CD4-positive, alpha-beta T cell treated with Interleukin-17A for 4 hours (primary cell): ENCODE measurements at places on chromosomes 7 and 10.

- DNase-seq, result no peak
Observed at GRCh38 chr7:34227525-34227924, 322.2 kb downstream of the BMPER start.

GRCh38 chr10:133438711-133439273 lies 14.4 kb upstream of the SPRN start:
- DNase-seq, result no peak

DNA sequence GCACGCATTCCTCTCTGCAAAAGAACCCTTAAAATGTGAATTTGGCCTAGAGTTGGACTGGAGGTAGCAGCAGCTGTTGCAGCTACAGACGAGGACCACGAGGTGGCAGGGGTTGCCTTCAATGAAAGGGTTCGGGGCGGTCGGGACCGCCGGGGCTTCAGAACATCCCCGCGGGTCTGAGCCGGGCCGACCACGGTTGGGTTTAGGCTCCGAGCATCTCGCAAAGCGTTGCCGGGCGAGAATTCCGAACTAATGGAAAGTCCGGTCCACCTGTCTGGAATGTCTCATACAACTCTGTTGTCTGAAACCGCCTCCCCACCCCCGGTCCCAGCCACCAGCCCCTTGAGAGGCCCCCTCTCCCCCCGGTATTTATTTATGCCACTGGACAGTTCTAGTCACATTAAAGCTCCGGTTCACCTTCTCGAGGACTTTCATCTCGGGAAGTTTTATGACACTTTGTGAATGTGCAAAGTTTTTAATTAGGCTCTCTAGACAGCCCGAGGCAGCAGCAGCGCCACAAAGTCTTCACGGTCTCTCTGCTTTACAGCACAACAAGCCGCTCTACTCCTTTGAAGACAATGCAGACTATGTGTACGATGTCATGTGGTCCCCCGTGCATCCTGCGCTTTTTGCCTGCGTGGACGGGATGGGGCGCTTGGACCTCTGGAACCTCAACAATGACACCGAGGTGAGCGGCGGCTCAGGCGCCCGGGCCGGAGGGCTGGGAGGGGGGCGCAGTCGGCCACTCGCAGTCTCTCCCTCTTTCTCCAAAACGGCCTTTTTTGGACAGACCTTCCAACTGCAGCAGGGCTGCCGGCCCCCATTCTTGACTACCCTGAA lies 246.2 kb downstream of the SLC25A13 start:
- peak; percentile 56 for DNase-seq

- DNase-seq, result peak; percentile 84
Observed at GRCh38 chr7:786472-787255, 45.6 kb upstream of the SUN1 start.

- no peak for DNase-seq
Observed at GRCh38 chr10:50260791-50261281, 9.5 kb upstream of the ASAH2 start.

- DNase-seq, result peak; percentile 23
Observed at GRCh38 chr10:7260412-7260900, 150.4 kb downstream of the SFMBT2 start.

GRCh38 chr10:129868449-129869035 lies 95.5 kb downstream of the EBF3 start:
- no peak for DNase-seq

GRCh38 chr7:24769014-24769830 lies 12.0 kb upstream of the GSDME start:
- DNase-seq, result no peak

DNA sequence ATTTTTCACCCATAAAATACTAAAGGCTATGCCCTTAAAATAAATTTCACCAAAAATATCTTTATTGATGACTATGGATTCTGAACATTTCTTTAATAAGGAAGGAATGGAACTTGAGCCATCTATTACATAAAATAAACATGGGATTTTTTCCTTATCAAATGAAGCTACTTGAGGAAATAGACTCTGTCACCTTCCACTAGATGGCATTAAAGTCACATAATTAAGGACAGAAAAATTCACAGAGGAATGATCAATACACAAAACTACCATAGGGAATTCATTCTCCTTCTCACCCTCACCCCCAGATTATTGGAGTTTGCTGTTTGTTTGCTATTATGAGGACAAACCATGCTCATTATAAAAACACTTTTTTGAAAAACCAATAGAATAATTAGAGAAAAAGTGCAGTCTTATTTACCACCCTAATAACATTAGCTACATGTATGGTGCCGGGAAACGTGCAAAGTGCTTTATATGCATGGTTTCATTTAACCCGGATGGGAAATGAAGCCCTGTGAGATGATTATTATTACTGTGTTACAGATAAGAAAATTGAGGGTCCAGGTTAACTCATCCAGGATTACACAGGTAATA lies 21.1 kb upstream of the FOXI2 start:
- no peak for DNase-seq

- no peak for DNase-seq
Observed at GRCh38 chr10:25481467-25481866, 306.7 kb downstream of the GPR158 start.

DNA sequence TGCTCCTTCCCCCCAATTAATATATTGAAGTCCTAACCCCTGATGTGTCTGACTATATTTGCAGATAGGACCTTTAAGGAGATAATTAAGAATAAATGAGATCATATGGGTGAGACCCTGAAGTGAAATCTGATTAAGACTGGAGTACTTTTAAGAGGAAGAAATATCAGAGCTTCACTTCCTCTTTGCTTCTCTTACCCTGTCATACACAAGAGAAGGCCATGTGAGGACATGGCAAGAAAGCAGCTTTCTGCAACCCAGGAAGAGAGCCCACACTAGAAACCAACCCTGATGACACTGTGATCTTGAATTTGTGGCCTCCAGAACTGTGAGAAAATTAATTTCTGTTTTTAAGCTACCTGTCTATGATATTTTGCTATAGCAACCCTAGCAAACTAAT lies 44.2 kb downstream of the JMJD1C start:
- peak; percentile 18 for DNase-seq

DNA sequence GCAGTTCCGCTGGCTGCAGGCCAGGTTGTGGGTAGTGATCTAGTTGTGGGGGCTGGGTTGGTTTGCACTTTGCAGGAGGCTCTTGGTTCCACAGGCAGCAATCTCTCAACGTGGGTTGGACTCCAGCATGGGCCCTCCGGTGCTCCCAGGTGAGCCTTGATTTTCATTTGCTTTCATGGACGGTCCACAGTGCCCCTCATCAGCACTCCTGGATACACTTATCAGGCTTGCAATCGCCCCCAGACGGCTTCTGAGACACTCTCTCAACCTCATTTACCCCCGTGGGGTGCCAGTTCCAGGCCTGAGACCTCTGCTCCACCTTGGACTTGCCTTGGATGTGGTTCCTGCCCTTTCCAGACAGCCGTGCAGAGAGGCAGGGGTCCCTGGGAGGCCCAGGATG lies 31.3 kb upstream of the ZNF273 start:
- no peak for DNase-seq

GRCh38 chr7:93958651-93959050 lies 37.1 kb downstream of the GNG11 start:
- no peak for DNase-seq

- no peak for DNase-seq
Observed at GRCh38 chr10:11822026-11822756, 965 bp upstream of the PROSER2 start.

DNA sequence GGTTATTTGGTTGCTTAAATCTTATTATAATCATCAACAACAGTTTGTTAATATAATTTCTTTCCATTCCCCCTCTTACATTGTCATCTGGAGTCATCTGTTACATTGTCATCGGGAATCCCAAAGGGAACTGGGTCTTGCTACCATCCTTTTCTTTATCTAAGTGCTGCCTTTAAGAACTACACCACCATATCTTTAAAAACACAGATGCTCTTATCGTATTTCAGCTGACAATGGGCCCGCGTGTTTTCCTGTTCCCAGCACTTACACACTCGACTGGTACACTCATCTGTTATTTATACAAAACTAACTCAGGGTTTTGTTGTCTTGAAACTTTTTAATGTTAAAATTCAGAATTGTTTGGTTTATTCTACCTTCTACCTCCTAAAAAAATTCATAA lies 256.2 kb upstream of the MGMT start:
- DNase-seq, result no peak
